Stimulated activated CD4-positive, alpha-beta T cell treated with anti-CD3 and anti-CD28 coated beads, TNF-alpha, amount 100 ng/mL, for 4 hours (primary cell): ENCODE measurements at places on chromosomes 2 and 18.

DNA sequence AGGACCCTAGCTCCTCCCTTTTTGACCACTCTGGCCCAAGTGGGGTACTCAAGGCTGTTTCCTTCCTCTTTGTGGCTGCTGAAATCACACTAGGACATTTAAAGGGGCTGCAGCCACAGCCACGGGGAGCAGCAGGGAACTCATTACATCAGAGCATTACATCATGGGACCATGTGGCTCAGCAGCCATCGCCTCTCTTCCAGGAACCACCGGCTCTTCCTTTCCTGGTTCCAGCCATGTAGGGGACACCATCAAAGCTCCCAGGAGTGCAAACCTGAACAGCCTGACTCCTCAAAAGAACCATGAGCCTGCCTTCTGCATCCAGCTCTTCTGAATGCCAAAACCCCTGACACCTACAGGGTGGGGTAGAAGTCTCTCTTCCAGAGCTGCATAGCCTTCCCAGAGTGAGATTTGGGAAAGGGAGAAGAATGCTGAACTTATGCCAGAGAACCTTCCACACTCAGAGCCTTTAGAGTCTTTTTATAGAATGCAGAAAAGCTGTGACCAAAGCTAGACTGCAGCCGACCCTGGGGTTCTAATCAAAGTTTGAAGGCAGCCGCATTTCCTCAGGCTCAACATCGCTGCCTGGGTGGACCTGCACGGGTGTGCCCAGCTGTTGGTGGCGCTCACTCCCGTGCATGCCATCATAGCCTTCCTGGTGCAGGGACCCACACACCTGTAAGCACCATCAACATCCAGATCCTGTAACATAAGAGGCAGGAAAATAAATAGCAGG, 121.7 kb downstream of the KLHL29 start:
- no peak for DNase-seq

GRCh38 chr2:223071139-223071538, 19.1 kb downstream of the KCNE4 start:
- DNase-seq: no peak

- no peak for DNase-seq
These were observed 218.1 kb upstream of the MGAT5 start for GRCh38 chr2:134035605-134036370.

DNA sequence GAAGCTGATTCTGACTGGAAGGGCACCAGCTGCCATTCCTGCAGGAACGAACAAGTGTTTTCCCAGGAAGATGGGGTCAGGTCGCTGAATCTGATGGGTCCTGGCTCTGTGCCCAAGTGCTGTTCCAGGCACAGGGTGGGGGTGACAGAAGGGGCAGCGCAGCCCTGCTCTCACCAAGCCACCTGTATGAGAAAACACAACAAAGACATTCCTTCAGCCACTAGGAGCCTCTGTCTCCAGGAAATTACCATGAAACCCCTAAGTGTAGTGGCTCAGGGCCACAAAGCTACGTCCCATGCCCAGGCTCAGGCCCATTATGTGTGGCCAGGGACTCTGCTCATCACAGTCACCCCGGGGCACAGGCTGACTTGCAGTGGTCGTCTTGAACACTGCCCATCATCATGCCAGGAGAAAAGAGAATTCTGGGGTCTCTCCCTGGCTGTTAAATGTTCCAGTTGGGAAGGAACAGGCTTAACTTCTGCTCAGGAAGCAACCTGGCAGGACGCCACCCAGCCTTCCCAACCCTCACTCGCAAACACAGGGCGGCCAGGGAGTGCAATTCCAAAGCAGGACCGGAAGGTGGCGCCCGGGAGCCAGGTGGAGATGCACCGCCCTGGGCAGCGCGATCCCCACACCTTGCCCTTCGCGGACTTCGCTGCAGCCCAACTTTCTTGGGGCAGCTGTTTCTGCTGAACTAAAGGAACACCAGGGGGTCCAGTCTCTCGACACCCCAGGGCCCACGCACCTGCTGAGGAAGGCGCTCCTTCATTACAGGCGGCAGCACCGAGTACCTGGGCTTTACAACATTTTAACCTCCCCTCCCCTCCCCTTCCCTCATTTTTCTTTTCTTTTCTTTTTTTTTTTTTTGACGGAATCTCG, 11.0 kb upstream of the SFTPB start:
- peak; percentile 46 for DNase-seq

- DNase-seq: no peak
These were observed 118.9 kb upstream of the CTNNA2 start for GRCh38 chr2:79393806-79394484.

DNA sequence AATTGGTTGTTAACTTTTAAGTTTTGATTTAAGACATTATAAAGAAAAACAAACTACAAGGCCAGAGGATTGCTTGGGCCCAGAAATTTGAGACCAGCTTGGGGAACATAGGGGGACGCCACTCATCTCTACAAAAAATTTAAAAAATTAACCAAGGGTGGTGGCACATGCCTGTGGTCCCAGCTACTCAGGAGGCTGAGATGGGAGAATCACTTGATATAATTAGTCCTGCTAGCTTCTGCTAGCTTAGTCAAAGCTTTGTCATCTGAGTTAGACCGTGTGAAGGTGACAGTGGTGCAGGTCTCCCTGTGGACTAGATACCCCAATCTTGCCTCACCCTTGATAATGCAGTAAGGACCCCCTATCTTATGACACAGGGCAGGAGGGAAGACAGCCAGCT, 6.0 kb upstream of the ZNF396 start:
- no peak for DNase-seq
